NCI-H1092 (cell line): ENCODE measurements at places on chromosomes 13 and 19.

- DNase-seq: no peak
Measured at GRCh38 chr13:36377826-36378468, 31.8 kb upstream of the SPART start.

GRCh38 chr13:51822106-51822815 is 18.3 kb upstream of the DHRS12 start:
- DNase-seq: no peak

DNA sequence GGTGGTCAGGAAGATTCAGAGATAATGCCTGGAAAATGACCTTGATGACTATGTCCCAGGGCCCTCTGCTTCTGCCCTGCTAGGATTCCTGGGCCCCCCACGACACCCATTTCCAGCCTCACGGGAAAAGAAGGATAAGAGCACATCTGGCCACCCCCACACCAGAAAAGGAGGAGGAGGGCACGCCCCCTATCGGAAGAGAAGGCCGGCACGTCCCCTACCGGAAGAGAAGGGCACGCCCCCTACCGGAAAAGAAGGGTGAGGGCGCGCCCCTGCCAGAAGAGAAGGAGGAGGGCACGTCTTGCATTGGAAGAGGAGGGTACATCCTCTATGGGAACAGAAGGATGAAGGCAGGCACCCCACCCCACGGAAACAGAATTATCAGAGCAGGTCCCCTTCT is 84.3 kb downstream of the IER2 start:
- no peak for DNase-seq

GRCh38 chr13:76397413-76397812 is 488.8 kb downstream of the KCTD12 start:
- DNase-seq: no peak
